ENCODE measurements at places on chromosomes 11 and 22. TPM values are rescaled to one million over a fixed set of nuclear protein-coding genes. Genes with fewer than 3 reads are reported as not detected.

The FOXR1 gene
- total RNA-seq, result not detected

The CHST1 gene
- 2.4 TPM for total RNA-seq

The MTCH2 gene
- total RNA-seq, result 76.2 TPM

DNA sequence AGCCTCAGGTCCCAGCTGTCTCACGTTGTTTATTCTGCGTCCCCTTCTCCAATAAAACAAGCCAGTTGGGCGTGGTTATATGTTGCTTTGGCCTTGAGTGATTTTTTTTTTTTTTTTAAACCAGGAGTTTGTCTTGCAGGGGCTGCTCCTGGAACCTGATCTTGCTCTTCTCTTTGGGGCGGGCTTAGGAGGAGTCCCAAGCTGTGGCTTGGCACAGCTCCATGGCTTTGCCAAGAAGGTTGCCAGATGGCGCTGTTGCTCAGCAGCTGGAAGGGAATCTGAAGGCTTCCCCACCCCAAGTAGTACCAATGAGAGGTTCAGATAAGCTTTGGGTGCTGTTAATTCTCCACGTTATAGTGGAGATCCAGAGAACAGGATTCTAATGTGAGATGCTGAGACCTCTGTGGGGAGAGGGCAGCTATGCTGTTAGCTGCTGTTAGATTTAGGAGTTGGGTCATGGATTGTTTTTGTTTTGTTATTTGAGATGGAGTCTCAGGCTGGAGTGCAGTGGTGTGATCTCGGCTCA, 2.0 kb upstream of the FERMT3 start:
- DNase-seq, result peak; percentile 86

DNA sequence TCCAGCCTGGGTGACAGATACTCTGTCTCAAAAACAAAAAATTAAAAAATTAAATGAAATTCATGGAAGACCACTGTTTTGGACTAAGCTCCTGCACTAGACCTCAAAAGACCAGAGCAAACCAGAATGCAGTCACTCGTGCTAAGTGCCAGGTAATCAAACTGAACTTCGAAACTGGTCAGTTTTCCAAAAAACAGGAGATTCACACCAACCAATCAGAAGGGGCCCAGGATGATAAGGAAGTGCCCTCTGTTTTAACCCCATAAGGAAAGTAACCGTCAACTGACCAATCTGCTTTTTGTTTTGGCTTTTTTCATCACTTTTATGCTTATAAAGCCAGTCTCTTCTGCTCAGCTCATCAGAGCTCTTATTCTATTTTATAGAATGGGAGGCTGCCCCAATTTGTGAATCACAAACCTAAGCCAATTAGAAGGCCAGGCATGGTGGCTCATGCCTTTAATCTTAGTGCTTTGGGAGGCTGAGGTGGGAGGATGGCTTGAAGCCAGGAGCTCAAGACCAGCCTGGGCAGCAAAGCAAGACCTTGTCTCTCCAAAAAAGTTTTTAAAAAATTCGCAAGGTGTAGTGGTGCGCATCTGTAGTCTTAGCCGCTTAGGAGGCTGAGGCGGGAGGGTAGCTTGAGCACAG, 10.1 kb upstream of the TOP3B start:
- DNase-seq, result no peak

DNA sequence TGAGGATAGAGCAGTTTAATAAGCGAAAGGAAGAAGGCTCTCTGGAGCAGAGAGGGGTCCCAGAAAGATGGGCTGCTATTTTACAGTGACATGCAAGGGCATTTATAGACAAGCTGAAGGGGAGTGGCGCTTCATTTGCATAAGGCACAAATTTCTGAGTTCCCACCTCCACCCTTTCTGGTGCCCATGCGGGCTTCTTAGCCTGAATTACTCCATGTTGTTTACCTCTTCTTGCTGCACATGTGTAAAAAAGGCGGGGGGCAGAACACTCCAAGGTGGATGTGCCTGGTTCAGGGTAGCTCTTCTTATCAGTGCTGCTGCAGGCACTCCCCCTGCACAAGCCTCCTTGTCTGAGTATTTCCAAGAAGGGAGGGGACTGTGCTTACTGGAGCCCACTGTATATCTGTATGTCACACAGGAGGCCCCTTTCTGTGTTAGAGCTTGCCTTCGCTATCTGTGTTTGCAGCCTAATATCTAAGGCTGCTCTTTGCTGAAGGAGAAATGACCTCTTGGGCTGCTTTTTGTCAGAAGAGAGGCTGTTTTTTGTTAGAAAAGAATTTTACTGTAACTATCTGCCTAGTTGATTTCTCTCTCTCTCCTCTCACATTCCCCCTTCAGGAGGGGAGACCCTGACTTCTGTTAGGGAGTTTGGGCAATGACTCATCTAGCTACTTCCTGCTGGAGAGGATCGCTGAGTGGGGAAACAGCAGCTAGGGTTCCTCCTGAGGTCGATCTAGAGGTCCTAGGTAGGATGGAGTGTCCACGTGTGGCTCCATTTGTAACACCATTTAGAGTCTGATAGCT, 1057.0 kb upstream of the CNTN5 start:
- DNase-seq, result no peak
